ENCODE measurements at places on chromosomes 7 and 10.
A peak's percentile ranks its signal among the peaks of the same experiment; 100 is the strongest.

- DNase-seq = no peak
These were observed 103.9 kb downstream of the GRID1 start for GRCh38 chr10:86262688-86263181.

- DNase-seq = no peak
These were observed 276.5 kb downstream of the MAGI2 start for GRCh38 chr7:79176859-79177477.

DNA sequence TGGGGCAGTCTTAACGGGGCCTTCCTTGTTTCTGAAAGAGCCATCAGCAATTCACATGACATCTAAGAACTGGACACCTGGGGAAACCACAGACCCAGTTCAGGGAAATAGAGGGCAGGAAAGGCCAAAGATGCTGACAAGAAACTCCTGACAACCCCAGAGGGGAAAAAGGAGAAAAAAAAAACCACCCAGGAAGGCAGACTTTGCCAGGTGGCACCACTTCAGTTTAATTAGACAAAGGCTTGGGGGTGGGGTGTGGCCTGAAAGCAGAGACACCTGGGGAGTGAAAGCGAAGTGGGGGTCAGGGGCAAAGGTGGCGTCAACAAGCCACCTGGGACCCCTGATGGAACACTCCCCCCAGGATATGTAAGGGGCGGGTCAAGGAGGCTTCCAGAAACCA is 53.6 kb downstream of the RAB11FIP2 start:
- DNase-seq = no peak

GRCh38 chr10:14798636-14799035 is 23.9 kb upstream of the FAM107B start:
- no peak for DNase-seq

DNA sequence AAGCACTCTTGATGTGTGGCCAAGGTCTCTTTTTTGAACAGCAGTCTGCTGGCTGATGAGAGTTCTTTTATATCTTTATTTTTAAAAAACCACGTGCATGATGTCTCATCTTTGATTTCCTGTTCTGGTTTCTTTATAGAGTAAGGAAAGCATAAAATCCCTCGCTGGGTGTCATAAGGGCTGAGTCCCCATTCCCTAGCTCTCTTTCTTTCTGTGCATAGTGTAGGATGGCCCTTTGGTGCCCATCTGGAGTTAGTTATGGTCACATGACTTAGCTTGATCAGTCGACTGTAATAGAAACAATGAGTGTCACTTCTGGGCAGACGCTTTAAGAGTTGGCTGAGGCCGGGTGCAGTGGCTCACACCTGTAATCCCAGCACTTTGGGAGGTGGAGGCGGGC is 38.5 kb downstream of the GHRHR start:
- DNase-seq = no peak

GRCh38 chr10:75102830-75103673 is 8.4 kb upstream of the SAMD8 start:
- no peak for DNase-seq

- DNase-seq = no peak
These were observed 75.6 kb upstream of the NRBF2 start for GRCh38 chr10:63057509-63057908.

DNA sequence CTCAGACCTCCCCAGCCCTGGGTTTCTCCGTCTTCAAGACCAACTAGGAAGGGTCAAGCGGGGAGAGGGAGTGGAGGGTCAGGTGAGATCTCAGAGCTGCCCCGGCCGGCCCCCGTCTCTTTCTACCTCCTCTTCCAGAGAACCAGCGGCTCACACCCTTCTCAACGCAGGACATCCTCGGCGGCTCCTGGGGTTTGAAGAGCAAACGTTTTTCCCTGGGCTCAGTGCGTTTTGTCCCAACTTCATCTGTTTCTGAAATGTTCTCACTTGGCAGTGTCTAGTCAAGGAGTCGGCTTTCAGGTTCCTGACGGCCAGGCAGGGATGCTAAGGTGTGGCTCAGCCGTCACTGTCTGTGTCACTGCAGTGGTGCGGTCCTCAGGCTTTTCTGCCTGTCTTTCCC is 416.4 kb upstream of the FOXK1 start:
- DNase-seq = no peak

GRCh38 chr10:101816913-101817336 is 1.3 kb downstream of the OGA start:
- no peak for DNase-seq

- no peak for DNase-seq
These were observed 307.7 kb downstream of the CDK14 start for GRCh38 chr7:90903841-90904240.

- peak; percentile 92 for DNase-seq
These were observed 30.5 kb downstream of the IPMK start for GRCh38 chr10:58237014-58237834.

GRCh38 chr10:131743190-131744151 is 157.3 kb upstream of the PPP2R2D start:
- peak; percentile 34 for DNase-seq

All from SJSA1 (cell line).